ENCODE measurements at places on chromosomes 5 and 9.

GRCh38 chr5:82749461-82749820, 327.8 kb downstream of the TMEM167A start:
- DNase-seq: no peak

DNA sequence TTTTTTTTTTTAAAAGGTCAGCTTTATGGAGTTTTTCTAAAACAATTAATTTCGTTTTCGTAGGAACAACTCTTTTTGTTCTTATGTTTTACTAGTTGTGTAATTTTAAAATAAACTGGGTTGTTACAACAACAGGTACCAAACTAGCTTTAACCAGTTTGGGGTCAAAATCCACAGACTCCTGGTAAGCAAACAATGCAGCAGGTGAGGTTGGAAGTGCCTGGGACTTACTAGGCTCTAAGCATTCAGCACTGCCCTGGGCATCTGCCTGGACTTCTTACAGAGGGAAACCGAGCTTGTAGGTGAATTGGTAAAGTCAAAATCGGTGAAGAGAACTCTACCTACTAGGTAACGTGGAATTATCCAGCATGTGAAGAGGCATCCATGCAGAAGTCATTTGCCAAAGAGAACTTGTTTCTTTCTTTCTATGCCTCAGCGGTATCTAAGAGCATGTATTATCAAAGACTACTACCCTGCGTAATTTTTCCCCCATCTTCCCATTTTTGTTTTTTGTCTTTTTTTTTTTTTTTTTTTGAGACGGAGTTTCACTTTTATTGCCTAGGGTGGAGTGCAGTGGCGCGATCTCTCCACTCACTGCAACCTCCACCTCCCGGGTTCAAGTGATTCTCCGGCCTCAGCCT, 145.4 kb downstream of the KCTD16 start:
- no peak for DNase-seq

DNA sequence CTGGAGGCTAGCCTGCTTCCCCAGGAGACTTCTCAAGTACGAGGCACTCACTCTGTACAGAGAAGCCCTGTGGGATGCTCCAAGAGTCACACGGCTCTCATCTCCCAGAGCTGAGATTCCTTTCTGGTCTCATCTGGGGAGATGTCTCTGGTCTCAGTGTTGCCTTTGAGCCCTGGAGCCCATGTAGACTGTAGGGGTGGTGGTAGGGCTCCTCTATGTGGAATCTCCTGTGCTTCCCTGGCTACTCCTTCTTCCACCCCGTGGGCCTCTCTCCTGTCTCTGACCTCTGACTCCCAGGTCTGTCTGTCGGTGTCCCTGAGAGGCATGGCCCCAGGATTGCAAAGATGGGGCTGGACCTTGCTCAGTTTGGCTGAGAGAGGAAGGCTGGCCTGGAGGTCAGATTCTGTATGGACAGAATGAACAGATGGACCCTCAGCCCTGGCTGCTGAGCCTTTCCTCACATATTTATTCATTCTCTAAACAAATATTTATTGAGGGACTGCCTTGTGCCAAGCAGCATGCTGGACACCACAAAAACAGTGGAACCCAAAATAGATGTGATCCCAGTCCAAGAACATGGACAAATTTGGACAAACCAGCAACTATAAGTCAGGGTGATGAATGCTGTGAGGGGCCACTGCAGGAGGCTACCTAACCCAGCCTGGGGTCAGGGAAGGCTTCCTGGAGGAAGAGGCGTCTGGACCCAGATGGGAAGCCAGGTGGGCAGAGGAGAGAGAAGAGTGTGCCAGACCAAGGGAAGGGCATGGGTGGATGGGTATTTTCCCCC, 2.6 kb downstream of the CCL19 start:
- DNase-seq: no peak

GRCh38 chr9:108850293-108850897, 5.4 kb downstream of the ACTL7B start:
- peak; percentile 42 for DNase-seq

- DNase-seq: no peak
Observed at GRCh38 chr9:83346655-83347420, 191.4 kb downstream of the FRMD3 start.

DNA sequence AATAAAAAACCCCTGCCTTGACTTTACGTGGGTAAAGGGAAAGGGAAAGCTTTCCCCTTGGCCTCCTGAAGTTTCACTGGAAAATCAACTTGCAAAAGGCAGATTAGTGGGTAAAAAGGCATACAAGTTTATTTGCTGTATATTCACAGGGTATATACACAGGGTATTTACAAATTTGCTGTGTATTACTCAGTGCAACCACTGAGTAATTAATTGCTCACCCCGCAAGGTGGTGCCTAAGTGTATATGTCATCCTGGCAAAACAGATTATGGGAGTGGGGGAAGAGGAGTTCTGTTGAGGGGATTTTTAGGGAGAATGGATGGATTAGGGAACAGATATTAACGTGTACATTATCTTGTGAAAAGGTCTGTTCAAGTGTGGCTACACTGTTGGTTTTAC, 7.1 kb upstream of the RARS1 start:
- DNase-seq: no peak

All from GM23248 (cell line).